ENCODE measurements at places on chromosomes 5 and 9. TPM values are rescaled to one million over a fixed set of nuclear protein-coding genes. Genes with fewer than 3 reads are reported as not detected.

PCDHB6 gene
- not detected for total RNA-seq

KCNV2 gene
- total RNA-seq: not detected

ADAMTSL2 gene
- total RNA-seq: under 0.01 TPM

CDC25C gene
- not detected for total RNA-seq

PLPP7 gene
- not detected for total RNA-seq

SCGB3A2 gene
- total RNA-seq: not detected

THBS4 gene
- total RNA-seq: 0.24 TPM

RFX3 gene
- 1.2 TPM for total RNA-seq

Measured in tracheal epithelial cell (primary cell).